ENCODE measurements at places on chromosomes 11 and 22.

DNA sequence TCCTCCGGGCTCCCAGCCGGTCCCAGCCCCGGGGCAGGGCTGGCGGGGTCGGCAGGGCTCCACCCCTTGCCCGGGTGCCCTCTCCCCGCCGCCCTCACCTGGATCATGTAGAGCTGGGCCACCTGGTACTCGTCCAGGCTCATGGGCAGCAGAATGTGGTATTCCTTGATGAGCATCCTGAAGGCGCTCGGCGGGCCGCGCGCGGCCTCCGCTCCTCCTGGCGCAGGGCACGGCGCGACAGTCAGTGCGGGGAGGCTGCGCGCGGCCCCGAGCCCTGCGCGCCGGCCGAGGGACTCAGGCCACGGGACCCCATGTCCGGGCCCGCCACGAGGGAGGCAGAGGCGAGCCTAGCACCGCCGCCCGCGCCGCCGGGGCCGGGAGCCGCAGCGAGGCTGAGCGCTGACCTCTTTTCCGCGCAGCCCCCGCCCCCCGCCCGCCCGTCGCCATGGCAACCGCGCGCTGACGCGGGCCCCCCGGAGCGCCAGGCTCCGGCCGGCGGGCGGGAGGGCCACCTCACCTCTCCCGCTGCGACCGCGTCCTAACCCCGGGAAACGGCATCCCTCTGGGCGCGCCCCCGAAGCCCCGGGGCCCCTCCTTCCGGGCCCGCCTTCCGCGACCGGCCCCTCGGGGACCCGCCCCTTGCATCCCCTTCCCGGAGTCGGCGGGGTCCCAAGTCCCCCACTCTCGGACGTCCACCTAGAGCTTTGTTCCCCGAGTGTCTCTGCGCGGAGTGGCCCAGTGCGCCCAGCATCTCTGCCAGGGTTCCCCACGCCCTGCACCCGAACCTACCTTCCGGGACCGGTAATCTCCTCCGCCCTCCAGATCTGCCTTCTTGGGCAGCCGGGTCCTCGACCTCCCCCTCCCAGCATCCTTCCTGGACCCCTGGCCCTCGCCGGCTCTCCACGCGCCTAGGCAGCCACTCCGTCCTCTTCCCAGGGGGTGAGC, 886 bp downstream of the PITPNM1 start:
- peak; percentile 56 for DNase-seq

- no peak for DNase-seq
These were observed 154.9 kb downstream of the TRPC6 start for GRCh38 chr11:101428918-101429317.

GRCh38 chr11:67113231-67113721, 5.8 kb upstream of the KDM2A start:
- DNase-seq = no peak

GRCh38 chr11:35066030-35066429, 72.9 kb upstream of the CD44 start:
- DNase-seq = no peak

- no peak for DNase-seq
These were observed 1173.2 kb downstream of the BRD1 start for GRCh38 chr22:48654492-48654891.

DNA sequence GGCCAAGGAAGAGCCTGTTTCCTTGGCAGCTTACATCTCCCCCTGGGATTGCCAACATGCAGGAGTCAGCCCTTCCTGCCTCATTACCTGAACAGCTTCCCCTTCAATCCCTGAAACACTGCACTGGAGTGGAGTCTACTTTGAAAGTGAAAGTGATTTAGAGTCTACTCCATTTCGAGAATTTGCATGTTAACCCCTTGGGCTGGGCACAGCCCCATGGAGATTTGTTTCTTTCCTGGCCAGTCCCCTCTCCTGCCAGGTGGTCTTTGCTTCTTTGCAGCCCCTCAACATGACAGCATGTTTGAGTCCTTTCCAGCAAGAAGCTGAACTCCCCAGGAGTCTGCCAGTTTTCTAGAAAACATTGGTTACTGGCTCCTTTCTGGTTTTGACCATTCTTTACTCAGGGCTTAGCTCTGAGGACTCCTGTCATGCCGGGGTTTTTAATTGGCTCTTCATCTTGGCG, 59.9 kb downstream of the TRAF6 start:
- no peak for DNase-seq

DNA sequence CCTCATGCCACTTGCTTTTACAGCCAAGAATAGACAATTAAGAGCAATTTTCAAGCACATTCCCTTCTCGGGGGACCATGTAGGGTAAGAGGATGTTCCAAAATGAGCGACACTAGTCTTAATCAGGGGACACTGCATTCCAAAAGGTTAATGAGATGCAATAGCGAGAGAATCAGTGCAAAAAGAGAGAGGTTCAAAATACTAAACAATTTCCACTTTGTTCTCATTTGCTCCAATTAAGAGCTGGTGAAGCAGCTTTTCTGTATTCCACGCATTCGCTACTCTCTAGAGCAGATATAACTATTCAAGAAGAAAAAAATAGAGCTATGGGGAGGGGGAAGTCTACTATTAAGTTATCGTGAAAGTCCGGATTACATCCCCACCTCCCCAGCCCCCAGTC, 811 bp downstream of the LRRC4C start:
- DNase-seq = no peak

DNA sequence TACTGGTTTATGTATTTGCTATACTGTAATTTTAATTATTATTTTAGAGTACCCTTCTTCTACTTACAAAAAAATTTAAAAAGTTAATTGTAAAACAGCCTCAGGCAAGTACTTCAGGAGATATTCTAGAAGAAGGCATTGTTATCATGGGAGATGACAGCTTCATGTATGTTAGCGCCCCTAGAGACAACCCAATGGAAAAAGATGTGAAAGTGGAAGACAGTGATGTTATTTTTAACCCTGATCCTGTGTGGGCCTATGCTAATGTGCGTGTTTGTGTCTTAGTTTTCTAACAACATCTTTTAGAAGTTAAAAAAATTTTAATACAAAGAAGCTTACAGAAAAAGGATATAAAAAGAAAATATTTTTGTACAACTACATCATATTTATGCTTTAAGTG, 205.0 kb downstream of the FAM76B start:
- DNase-seq = no peak

DNA sequence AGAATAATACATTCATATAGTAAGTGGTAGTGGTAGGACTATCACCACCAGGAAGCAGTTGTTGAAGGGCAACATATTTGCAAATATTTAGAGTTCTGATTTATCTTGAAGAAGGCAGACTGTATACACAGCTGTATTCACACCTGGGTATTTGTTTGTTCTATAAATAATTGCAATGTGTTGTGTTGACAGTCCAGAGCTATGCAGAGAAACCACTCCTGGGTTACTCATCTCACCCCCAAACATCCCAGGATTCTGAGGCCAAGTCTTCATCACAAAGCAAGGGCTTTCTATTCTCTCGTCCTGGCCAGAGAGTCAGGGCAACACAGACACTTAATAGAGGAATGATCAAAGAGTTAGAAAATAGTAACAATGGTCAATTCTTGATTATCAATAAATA, 102.1 kb upstream of the FAT3 start:
- DNase-seq = no peak

DNA sequence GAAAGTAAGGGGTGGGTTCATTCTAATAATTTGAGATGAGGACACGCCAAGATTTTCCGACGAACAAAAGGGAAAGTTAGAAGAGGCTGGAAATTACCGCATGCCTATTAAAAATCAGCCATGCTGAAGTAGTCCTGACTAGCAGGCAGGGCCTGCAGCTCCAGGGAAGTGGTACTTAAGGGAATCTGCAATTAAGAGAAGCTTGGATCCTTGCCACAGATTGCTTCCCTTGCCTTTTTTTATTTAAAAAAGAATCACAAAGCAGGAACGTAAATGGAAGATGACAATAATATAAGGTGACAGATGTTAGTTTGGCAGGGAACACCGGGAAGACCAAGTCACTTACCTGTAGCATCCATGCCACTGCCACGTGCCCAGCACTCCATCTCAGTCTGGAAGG, 359.3 kb downstream of the CADM1 start:
- DNase-seq = no peak

- no peak for DNase-seq
These were observed 123.5 kb downstream of the DBX1 start for GRCh38 chr11:20036626-20037335.

GRCh38 chr11:69860796-69861445, 41.7 kb upstream of the FGF3 start:
- DNase-seq = no peak

GRCh38 chr11:115201111-115201792, 303.0 kb downstream of the CADM1 start:
- peak; percentile 6 for DNase-seq

DNA sequence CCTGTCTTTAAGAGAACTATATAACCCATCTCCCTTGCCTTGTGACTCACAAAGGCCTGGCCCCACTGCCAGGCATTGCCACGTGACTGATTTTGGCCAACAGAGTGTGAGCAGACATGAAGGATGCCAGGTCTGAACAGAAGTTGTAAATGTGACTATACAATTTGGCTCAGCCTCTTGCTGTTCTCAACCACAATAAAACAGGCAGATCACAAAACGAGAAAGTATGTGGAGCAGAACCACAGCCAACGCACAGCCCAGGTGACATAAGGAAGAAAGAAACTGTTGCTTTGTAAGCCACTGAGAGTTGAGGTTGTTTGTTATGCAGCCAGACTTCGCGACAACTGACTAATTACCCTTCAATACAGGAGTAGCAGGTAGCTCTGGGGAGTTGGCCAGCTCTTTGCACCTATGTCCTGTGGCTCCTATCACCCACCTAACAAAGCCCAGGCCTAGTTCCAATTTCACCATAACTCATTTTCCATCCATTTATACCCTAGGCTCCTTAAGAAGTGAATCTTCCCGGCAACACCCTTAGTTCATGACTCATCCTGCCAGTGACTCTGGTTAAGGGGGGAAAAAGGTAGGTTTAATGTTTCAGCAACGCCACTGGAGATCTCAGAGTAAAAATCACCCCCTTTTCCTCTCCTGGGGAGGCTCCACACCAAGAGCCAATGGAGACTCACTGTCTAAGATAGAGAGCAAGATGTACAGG, 53.7 kb downstream of the GALNT18 start:
- DNase-seq = peak; percentile 47

GRCh38 chr11:75784085-75784478, 15.5 kb downstream of the DGAT2 start:
- no peak for DNase-seq

GRCh38 chr22:46012881-46013281, 35.9 kb upstream of the WNT7B start:
- no peak for DNase-seq

- DNase-seq = no peak
These were observed 1.2 kb downstream of the SERGEF start for GRCh38 chr11:18011633-18012032.

- peak; percentile 35 for DNase-seq
These were observed at the start of gene SCN3B for GRCh38 chr11:123654566-123655081. TSS of gene SCN3B (minus strand) at chr11:123654624. CDS start at chr11:123653801, 823 bp downstream.

DNA sequence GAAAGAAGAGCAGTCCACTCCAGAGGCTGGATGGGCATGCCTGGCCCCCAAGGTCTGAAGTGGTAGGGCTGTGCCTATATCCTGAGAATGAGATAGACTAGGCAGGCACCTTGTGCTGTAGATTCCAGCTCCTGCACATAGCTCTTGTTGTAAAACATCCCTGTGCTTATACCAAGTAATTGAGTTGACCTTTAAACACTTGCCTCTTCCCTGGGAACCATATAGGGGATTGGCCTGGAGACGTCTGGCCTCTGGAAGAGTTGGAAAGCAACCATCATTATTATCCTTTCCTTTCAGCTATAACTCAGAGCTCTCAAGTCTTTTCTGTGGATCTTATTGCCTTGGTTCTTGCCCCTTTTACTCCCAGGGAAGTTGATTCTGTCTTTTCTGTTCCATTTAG, 15.1 kb downstream of the LIMK2 start:
- no peak for DNase-seq

GRCh38 chr22:46582281-46582933, 37.8 kb upstream of the GRAMD4 start:
- no peak for DNase-seq

DNA sequence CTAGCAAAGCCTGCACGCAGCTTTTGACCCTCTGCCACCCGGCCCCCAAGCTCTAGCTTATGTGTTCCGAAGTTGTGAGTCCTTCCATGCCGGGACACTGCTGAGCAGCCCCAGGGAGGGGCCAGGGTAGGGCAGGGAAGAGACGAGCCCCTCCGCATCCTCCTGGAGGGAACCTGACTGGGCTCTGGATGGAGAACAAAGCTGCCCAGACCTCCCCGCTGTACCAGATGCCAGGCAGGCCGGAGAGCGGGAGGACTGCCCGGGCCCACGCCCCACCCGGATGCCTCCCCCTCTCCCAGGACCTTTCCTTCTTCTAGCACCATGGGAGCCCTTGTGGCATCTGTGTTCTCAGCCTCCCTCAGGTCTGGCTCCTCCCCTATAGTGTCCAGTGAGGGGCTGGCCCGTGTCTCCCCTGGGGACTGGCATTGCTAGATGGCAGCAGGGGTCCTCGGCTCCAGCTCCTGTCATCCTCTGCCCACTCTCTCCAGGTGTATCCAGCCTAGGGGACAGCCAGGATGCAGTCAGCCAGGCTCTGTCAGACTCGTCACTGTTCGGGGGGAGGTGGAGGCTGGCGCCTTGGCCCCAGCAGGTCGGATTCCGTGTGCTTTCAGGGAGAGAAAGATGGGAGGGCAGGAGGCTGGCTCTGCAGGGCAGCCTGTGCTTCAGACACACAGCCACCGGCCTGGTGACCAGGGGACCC, 46.1 kb downstream of the ALX4 start:
- no peak for DNase-seq

- no peak for DNase-seq
These were observed 45.6 kb downstream of the C11orf58 start for GRCh38 chr11:16784097-16784496.

DNA sequence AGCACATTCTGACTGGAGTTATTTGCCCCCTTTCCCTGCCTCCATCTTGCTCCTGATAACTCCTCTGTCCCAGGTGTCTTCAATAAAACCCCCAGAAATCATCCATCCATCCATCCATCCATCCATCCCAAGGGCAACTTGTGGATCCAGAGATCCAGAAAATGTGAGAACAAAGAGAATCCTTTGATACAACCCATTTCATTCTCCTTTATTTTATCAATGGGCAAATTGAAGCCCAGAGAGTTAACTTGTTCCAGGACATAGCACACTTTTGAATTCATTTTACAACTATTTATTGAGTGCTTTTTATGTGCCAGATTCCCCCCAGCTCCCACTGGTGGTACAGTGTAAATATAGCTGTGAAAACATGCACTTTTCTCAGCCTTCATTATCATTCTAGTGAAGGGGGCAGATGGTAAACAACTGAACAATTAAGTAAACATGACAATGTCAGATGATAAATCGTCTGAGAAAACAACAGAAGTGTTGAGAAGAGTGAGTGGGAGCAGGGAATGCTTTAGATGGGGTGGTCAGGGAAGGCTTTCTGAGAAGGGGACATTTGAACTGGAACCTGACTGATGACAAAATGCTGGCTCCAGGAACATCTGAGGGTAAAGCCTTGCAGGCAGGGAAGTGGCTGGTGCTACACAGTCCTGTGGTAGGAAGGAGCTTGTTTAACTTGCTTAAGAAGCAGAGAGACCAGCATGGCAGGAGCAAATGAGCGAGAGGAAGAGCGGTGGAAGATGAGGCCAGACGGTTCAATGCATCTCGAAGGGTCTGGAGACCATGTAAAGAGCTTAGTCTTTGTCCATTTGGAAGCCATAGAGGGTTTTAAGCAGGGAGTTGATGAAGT, 80.0 kb upstream of the TIMP3 start:
- no peak for DNase-seq

GRCh38 chr22:29734838-29735237, 15.0 kb downstream of the CABP7 start:
- no peak for DNase-seq

All from foreskin fibroblast (primary cell).